NCI-H1417 (cell line): ENCODE measurements at places on chromosomes 11 and 22.

DNA sequence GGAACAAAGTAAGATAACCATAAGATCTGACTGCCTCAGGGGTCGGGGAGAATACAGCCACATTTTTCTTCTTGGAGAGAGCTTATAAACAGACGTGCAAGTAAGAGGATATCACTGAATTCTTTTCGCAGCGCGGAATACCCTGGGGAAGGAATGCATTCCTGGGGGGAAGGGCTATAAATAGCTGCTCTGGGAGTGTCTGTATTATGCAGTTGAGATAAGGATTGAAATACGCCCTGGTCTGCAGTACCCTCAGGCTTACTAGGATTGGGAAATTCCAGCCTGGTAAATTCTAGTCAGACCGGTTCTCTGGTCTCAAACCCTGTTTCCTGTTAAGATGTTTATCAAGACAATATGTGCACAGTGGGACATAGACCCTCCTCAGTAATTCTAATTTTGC, 1491.7 kb upstream of the RAG2 start:
- no peak for DNase-seq

- DNase-seq = no peak
Observed at GRCh38 chr11:125049164-125049792, 13.8 kb upstream of the SLC37A2 start.

GRCh38 chr11:59429924-59430516, 3.8 kb upstream of the OR5A2 start:
- DNase-seq = peak; percentile 23

DNA sequence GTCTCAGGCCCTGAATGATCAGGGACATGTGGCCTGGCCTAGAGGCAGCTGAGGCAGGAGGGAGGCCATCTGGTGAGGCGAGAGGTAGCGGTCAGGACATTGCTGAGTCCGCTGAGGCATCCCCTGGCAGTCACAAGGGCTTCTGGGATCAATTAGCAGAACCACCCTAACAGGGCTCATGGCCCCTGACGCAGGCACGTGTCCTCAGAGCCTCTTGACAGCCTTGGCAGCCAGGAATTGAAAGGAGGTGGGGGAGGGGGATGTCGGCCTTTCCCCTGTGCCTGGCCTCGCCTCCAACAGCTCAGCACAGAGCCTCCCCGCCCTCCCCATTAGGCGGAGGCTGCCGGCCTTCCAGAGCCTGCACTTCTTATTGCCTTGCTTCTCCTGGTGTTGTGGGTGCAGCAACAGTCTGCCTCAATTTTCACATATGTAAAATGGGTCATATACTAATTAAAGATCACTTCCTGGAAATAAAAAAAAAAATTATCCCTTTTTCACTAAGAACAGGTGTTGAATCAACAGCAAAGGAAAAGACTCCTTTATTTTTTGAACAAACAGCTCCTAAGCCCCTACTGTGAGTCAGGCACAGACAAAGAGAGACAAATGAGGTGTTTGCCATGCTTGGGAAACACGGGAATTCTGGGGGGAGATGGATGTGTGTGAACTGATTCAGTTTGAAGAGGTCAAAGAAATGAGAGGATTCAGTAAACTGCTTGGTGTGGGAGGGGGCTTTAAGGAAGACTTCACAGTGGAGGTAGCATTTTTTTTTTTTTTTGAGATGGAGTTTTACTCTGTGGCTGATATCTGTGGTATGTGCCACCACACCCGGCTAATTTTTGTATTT, 55.3 kb downstream of the NFAM1 start:
- peak; percentile 90 for DNase-seq

DNA sequence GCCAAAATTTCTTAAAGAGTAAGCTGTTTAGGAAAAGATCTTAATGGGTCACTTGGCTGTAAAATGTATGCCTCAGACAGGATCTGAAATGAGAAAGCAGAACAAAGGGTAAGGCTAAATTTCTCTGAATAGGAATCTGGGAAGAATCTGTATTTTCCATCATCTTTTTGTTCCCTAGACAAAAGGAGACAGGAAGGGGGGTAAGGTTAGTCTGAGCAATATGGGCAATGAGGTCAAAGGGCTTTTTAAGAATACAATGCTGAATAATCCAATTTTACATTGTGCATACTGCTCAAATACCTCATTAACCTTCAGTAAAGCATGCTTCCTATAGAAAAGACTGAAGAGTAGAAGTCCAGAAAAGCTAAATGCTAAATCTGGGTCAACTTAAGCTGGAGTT, 34.6 kb downstream of the CLDN25 start:
- DNase-seq = no peak

- no peak for DNase-seq
Observed at GRCh38 chr11:1691878-1692707, 4.9 kb upstream of the KRTAP5-6 start.

DNA sequence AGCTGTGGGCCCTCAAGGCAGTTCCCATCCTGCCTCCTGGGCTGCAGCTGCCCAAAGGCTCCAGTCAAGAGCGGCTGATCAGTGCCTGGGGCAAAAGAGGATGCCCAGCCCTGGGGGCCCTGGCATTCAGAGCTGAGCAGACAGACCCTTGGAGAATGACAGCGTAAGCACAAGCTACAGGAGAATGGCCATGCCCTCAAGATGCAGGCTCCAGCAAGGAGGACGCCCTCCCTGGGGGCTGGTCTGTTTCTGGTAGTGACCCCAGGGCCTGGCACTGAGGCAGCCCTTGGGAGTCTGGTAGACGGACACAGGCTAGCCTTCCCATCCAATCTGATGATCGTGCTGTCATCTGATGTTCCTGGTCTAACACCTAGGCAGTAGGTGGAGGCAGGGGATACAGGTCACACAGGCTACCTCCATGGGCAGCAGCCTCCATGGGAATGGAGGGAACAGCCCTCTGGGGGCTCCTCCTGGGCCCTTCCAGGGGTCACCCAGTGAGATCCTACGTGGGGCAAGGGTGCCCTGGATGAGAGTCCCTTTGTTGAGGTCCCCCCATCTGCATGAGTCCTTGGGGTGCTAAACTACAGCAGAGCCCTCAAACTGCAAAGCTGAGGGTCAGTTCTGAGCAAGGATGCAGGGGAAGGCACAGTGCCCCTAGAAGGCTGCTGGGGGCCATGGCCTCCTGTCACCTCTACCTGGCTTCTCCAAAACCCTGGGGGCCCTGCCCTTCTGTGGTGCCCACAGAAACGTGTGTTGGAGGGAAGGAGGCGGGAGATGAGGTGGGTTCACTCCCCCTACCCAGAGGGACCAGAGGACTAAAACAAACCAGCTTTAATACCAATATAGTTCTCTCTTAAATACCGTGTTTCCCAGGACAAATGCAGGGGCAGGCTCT, 10.2 kb upstream of the SF1 start:
- DNase-seq = no peak
